Activated naive CD8-positive, alpha-beta T cell treated with anti-CD3 and anti-CD28 coated beads, Interleukin-2, amount 50 U/mL, for 16 hours (primary cell): ENCODE measurements at places on chromosomes 4 and X.

GRCh38 chrX:49701323-49701722, 5.5 kb upstream of the PAGE1 start:
- no peak for DNase-seq

DNA sequence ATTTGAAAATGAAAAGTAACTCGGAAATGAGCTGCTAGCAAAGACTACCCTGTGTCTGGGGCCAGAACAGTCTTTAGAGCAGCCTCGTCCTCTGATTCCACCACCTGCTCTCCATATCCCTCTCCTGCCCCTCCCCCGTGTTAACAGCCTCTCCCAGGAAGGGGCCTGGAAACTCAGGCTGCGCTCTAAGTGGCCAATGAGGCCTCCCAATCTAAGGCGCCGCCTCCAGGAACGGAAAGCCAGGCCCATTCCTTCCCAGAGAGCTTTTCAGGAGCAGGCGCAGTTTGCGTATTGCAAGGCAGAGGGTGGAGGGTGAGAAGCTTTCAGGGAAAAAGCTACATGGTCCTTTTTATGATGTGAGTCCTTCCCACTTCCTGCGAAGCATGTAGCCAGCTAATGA, 31.2 kb downstream of the RS1 start:
- no peak for DNase-seq

DNA sequence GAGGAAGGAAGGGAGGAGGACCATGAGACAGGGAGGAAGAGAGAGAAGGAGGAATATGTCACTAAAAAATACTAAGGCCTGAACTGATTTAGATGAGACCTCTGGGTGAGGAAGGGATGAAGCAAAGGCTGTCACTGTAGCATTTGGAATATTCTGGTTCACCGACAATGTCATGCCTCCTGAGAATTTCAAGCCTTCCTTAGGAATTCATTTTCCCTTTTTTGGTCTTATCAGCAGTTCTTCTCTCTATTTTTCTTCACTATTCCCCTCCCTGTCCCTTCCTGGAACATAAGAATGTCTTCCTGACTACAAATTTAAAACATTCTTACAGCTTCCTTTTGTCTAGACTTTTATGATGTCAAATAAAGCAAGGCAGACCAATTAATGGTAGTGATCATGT, 527.8 kb downstream of the INPP4B start:
- no peak for DNase-seq

- DNase-seq, result no peak
These were observed 27.1 kb upstream of the TAPT1 start for GRCh38 chr4:16253127-16253960.

DNA sequence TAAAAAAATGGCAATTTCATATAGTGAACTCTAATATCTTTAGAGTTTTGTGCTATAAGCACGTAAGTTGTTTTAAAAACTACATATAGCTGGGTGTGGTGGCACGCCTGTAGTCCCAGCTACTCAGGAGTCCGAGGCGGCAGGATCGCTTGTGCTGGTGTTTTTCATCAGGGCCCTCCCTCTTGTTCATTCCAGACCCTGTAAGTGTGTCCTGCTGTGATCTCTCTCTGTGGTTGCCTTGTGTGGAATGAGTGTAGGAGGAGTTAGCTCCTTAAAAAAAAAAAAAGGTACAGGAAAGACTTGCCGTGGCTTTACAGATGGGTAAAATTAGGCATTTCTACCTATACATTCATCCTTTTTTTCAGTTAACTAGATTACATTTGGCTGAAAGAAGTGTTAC, 35.4 kb downstream of the RBBP7 start:
- DNase-seq, result no peak
